ENCODE measurements at places on chromosomes 3 and 15.

DNA sequence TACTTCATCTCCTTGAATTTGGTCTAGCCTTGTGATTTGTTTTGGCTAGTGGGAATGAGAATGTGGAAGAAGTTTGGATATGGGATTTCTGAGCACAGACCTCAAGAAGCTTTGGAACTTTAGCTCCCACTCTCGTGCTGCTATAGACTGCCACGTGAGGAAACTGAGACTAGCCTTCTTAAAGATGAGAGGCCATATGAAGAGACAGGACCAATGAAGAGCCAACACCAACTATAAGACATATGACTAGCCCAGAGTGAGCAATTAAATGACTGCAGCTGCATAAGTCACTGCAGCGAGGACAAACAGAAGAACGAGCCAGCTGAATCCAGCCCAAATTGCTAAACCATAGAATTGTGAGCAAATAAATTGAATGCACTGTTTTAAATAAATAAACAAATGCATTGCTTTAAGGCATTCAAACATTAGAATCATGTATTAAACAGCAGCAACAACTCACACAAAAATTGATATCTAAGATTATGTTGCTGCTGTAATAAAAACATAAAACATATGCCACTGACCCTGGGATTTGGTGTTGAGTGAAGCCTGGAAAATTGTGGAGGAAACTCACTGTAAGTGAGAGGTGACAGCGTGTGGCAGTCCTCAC is 15.7 kb upstream of the CNTN4 start:
- no peak for DNase-seq

DNA sequence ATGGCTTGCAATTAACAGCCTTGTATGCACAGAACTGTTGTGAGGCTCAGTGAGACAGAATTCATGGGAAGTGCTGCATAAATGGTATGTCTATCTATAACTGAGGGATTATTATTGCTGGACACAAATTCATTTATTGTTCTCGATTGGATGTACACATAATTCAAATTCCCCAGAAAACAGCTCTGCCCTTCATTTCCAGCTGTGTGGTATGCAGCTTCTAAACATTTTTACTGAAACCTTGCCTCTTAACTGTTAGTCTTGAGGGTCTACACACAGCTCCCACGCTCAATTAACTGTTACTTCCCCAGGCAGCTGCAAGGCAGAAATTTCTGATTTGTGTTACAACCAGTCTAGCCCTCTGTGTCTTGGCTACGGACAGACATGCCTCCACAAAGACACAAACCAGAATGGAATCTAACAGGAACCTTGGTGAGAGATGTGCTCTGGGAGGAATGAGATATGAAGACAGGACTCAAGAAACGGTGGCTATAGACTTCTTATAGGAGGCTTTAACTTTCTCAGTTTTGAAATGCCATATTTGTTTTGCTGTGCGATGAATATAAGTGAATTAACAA is 139.7 kb upstream of the TBL1XR1 start:
- no peak for DNase-seq

DNA sequence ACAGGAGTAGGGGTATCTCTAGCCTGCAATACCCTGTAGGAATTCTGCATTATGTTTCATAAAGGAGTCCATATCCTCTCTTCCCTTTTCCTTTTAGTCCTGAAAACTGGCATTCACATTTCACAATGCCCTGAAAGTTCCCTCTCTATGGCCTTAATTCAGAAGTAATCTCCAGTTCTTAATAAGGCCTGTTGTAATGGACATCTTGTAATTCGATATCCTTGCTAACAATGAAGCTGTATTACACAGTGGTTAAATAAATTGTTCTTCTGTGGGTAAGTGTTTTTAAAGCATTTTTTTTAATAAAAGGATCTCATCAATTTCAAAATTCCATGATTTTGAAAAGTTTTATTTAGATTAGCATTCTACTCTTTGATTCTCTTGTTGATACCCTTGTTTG is 34.3 kb upstream of the NEO1 start:
- no peak for DNase-seq

DNA sequence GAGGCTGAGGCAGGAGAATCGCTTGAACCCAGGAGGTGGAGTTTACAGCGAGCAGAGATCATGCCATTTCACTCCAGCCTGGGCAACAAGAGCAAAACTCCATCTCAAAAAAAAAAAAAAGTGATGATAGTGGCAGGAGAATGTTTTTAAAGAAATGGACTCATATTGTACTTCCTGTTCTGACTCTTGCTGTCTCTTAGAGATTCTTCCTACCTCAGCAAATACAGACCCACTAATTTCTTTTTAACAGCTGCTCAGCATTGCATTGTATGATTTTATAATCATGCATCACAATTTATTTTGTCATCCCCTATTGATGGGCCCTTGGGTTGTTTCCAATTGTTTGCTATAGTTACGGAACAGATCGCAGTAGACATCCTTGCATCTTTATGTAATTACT is 8.8 kb upstream of the ANKDD1A start:
- no peak for DNase-seq

DNA sequence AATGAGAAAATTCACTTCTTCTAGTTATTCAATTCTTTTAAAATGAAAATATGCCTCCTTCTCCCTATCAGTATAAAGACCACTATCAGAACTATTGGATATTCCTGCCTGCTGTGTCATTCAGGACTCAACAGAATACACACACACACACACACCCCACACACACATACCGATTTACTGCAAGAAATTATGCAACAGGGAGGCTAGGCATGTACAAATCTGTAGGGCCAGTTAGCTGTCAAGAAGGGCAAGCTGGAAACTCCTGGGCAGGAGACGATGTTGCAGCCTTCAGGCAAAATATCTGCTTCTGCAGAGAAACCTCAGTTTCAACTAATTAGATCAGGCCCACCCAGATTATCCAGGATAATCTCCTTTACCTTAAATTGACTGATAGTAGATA is 13.9 kb upstream of the RYR3 start:
- no peak for DNase-seq

DNA sequence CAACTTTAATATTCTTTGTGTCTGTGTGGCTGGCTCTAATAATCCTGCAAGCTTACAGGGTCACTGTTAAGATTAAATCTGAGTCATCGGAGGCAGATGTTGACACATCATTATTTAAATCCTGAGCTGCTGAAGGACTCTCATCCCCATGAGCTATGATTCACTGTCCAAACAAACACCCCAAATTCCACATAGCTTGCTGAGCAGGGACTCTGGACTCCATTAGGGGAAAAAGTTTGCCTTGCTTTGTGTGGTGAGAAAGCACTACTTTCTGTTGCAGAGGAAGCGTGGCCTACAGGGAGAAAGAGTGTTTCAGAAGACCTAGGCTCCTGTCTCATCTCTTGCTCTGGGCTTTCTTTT is 213.7 kb downstream of the PDCD6IP start:
- no peak for DNase-seq

DNA sequence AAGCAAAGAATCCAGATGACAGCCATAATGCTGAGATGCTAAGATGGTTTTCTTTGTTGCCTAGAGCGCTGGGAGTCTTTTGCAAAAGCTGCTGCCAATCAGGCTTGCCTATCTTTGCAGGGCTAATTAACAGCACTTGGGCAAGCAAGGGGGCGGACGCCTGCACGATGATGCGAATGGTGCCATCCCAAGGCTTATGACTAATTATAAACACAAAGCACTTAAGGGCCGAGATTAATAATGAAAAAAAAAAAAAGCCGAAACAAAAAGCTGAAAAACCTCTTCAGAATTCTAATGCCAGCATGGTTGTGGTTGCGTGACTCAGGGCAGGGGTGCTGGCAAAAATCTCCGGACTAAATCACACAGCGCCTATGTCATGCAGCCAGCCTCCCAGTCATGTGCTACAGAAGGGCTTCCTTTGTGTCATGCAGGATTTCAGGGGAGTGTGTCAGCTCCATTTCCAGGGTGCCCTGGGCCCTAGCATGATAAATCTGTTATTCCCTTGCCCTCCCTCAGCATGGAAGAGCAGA is 185.0 kb upstream of the ANKRD28 start:
- DNase-seq: no peak

DNA sequence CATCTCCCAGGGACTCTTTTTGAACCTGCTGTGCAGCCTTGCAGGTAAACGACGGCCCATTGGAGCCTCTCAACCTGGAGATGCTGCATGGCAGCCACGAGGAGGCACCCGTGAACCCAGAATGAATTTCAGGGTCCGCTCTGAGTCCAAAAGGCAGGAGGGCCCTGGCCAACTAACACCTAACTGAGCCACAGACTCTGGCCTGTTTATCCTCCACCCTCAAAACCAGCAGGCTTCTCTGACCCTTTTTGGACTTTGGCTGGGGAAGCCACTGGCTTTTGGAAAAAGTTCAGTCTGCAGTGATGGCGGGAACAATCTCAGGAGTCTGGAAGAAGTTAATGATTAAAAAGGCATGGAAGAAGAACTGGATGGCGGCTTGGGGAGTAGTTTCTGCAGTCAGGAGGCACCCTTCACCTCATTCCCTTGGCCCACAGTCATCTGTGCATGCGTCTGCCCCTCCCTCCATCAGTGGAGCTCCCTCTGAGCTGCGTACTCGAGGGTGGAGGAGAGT is 4.1 kb downstream of the PXYLP1 start:
- no peak for DNase-seq

DNA sequence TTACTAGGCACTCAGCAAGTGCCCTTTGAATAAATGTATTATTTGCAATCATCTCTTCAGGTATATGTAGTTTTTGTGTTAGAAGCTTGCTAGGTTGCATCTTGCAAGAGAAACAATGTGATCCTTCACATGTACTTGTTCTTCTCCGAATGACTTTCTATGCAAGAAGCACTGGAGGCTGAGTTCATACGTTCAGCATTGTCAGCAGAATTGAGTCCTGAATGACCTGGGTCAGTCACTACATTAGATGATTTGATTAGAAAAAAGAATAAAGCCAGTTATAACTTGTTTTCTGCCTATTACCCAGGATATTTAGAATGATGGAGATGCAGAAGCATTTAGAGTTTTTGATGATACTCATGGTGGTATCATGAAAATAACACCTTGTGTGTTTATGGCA is 479.1 kb upstream of the TPRG1 start:
- no peak for DNase-seq

DNA sequence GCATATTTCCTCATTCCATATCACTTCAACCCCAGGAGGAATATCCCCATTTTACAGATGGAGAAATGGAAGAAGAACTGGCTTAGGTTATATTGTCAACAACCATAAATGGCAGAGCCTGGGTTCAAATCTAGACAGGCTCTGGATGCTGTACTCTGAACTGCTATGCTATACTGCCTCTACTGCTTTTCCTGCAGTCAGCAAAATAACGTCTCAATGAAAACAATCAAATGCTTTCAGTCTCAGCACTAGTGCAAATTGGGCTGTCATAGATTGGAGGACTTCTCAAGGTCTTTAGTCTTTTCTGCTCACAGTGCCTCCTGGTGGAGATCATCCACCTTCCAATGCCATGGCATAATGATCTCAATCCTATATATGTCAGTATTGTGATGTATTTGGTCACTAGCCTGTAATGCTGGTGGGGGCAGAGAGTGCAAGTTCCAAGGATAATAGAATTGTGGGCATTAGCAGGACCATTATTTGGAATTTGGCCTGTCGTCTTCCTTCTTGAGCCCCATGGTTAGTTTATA is 285.0 kb downstream of the CLSTN2 start:
- no peak for DNase-seq

DNA sequence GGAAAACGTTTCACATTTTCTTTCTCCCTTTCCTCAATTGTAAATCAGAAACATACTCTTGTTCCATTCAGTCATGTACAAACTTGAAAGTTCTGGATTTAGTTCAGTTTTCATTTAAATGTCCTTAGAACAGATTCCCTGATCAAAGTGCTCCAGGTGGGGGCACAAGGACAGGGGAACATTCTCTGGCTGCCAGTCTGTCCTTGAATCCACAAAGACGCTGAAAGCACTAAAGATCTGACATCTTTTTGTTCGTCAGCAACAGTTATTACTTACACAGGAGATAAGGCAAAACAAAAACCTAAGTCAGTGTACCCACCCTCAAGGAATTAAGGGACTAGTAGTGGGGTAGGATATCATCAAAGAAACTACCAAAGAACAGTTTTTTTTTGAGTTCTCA is 139.2 kb downstream of the GHSR start:
- DNase-seq: no peak

DNA sequence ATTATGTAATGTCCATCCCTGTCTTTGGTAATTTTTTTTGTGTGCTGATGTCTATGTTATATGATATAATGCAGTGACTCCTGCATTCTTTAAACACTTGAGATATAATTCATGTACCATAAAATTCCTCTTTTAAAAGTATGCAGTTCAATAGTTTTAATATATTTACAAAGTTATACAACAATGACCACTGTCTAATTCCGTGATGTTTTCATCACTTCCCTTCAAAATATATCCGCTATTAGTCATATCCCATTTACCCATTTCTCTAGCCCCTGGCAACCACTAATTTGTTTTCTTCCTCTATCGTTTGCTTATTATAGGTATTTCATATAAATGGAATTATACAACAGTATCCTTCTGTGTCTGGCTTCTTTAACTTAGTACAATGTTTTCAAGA is 64.9 kb upstream of the SUCLG2 start:
- DNase-seq: no peak

GRCh38 chr15:70605606-70606410 is 157.6 kb downstream of the UACA start:
- DNase-seq: no peak

- no peak for DNase-seq
Observed at GRCh38 chr3:67798412-67798811, 144.0 kb upstream of the SUCLG2 start.

GRCh38 chr3:14118400-14119381 is 6.0 kb downstream of the CHCHD4 start:
- DNase-seq: no peak

- no peak for DNase-seq
Observed at GRCh38 chr3:183328823-183329222, 75.8 kb downstream of the B3GNT5 start.
